Activated CD8-positive, alpha-beta T cell treated with anti-CD3 and anti-CD28 coated beads for 36 hours (primary cell): ENCODE measurements at places on chromosomes 12 and 14. TPM values are rescaled to one million over a fixed set of nuclear protein-coding genes. Genes with fewer than 3 reads are reported as not detected.
A peak's percentile ranks its signal among the peaks of the same experiment; 100 is the strongest.

GRCh38 chr14:81247271-81247766, 26.6 kb upstream of the GTF2A1 start:
- DNase-seq = no peak

GRCh38 chr12:48296586-48297282, 54.0 kb downstream of the ZNF641 start:
- DNase-seq = peak; percentile 78

The MYF5 gene
- total RNA-seq = not detected

- DNase-seq = no peak
These were observed 42.6 kb downstream of the ARF6 start for GRCh38 chr14:49935526-49935925.

DNA sequence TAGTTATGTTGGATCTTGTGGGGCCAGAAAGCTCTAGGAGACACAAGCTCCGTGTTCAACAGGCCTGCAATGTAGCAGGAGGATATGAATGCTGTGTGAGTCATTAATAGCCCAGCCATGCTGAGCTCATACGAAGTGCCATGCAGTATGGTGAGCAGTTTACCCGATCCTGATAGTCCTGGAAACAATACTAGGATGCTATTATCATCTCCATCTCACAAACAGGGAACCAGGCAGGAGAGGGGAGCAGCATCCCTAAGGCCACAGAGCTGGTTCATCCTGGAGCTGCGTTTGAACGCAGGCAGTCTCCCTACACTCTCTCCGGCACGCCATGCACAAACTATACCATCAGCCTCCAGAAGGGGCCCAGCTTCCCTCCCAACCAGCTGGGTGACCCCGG, 20.5 kb downstream of the TTC7B start:
- no peak for DNase-seq

The PPP1R3E gene
- total RNA-seq = 43.9 TPM

GRCh38 chr14:34426313-34427295, 35.4 kb downstream of the SPTSSA start:
- DNase-seq = no peak

GRCh38 chr12:49673446-49674317, 33.5 kb downstream of the FMNL3 start:
- DNase-seq = no peak

- DNase-seq = peak; percentile 76
These were observed 659.5 kb downstream of the TMEM121 start for GRCh38 chr14:106185837-106186233.

DNA sequence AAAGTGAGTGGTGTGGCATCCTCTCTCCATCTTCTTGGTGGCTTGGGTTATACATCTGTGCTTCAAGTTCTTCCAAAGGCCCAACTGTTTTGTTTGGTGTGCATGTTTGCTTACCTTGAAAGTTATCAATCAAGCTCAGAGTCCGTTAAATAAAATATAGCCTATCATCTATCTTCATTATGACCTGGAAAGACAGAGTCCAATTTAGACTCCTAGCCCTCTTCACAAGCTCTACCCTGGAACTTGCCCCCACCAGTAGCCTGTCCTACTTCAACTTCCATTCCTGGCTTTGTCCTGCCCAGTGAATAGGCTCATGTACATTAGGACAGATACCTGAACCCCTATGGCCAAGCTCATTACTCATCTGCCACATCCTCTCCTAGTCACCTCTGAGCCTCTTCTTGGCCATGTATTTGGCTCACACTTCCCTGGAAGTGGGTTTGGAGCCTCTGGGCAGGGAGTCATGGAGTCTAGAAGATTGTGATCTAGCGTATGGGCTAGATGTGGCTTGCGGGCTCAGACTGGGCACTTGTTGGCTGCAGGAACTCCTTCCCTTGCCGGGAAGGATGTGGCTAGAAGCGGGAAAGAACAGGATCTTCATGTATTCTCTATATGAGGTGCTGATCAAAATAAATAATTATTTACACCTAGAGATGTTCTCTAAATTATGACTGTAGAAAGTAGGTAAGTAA, 6.4 kb upstream of the SSTR1 start:
- DNase-seq = no peak

- no peak for DNase-seq
These were observed 17.9 kb downstream of the SRGAP1 start for GRCh38 chr12:63862187-63862968.
